ENCODE measurements at places on chromosomes 16 and 17.

DNA sequence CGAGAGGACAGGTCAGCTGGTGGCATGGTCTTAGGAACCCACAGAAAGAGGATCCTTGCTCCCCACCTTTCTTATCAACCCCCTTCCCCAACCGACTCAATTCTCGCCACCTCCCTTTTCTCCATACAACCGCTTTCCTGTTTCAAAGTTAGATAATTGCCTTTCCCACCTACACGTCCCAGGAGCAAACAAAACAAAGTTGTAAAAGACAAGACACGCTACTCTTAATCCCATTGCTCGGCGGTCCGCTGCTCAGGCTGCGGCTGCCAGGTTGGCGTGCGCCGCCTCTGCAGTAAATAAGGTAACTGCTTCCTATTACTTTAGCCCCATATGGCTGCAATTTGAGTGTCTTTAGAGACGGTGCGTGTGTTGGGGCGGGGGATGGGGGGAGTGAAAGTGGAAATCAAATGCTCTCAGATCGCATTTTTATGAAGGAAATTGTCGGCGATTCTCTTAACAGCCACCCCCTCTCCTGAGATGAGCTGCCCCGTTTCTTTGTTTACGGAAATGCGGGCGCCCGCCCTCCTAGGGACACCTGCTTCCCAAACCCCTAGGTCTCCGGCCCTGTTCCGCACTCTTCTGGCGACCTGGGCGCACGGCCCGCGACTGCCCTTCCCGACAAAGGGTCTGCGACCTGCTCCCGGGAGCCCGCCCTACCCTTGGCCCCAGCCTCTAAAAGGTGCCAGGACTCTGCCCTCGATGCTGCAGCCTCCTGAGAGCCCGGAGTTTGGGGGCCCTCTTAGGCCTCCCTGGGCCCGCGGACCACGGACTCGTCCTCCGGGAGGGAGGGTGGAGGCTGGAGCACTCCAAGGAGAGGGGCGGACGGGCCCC, 3.7 kb upstream of the CBX8 start:
- no peak for DNase-seq

DNA sequence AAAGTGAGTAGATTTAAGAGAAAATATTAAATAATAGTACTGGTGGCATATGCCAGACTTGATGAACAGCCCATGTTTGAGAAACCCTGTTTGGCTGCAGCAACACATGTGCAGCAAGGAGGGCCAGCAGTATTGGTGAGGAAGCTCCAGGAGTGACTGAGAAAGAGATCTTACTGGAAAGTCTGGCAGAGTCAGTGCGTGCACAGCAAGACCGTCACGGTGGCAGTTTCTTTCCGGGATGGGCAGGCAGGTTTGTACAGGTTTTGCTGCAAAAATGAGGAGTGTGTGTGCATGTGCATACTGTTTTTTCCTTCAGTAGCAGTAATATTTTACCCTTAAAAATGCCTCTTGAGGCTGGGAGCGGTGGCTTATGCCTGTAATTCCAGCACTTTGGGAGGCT, 41.4 kb downstream of the KSR1 start:
- DNase-seq, result no peak

DNA sequence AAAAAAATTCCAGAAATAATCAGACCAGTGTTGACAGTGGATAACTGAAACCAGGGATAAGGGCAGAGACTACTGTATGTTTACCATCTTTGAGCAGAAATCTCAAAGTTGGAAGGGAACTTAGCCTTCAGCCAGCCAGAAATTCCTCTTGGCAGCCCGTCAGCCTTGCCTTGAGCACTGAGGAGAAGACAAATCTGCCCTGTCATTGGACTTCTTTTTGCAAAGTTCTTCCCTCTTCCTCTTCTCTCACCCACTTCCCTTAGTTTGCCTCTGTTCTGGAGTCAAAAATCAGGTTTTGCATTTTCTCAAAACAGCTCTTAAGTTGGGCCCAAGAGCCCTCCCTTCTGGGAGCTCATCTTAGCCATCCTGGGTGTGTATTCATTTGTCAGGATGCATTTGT, 6.2 kb downstream of the TUFM start:
- no peak for DNase-seq

DNA sequence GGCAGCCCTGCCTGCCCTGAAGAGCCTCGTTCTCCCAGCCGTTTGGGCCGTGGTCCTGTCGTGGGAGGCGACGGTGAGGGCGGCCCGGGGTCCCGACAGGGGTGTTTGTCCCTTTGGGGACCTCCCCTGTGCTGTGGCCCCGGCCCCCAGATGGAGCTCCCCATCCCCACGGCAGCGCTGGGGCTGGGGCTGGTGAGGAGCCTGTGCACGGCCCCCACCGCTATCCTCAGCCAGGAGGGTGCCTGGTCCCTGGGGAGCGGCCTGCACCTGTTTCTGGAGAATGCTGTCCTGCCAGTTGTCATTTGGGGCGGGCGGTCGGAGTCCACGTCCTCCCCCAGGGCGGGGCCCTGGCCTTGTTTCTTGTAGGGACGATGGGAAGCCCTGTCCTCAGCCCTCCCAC, 6.6 kb downstream of the CAPN15 start:
- DNase-seq, result no peak

GRCh38 chr17:49510720-49511110, 15.6 kb downstream of the NGFR start:
- no peak for DNase-seq

DNA sequence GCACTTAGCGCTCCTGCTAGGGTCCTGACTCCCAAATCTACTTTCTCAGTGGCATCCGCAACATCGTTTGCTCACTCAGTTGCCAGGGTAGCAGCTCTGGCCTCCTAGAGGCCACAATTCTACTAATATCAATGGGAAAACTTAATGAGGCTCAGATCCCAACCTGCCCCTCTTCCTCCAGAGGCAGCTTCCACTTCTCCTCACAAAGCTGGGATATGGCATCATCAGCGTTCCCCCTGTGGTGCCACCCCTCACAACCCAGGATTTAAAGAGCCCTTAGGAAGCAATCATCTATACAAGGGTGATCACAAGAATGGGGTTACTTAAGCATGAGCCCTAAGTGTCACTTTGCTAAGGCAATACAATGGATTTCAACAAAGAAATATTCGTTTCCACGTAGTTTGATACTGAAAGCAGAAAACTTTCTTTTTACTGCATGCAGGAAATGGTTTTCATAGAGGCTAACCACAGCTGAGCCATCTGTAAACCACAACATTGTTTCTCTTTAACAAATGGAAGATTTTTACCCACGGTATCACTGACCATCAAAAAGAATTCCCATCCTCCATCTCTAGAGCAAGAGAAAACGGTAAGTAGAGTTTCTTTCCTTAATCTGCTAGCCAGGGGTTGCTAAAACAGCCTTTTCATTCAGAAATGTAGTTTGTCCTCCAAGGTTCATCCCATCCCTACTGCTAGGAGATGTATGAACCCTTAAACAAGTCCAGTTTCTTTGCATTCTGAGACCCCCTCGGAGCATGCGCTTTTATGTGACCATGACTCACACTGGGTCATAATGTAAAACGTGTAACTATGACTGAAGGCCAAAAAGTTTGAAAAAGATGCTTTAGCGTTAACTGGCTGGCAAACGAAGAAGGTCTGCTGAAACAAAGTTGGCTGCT, 68.3 kb upstream of the BCAR1 start:
- DNase-seq, result no peak

- no peak for DNase-seq
Observed at GRCh38 chr17:19238167-19238505, 970 bp downstream of the EPN2 start.

DNA sequence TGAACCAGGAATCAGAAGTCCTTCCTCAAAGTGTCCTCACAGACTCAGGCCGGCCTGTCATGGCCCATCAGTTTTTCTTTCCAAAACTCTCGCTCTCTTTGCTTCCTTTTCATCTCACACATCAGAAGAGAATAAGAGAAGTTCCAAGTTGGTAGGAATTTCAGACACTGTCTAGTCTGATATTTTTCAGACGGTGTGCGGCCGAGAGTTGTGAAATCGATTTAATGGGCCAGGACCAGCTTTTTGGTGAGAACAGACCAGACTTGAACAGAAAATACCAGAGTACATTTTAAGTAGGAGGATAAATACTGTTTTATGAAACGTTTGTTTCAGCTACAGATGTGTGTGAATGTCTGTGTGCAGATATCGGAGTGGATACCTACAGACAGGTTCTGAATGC, 24.8 kb upstream of the RCVRN start:
- DNase-seq, result no peak

DNA sequence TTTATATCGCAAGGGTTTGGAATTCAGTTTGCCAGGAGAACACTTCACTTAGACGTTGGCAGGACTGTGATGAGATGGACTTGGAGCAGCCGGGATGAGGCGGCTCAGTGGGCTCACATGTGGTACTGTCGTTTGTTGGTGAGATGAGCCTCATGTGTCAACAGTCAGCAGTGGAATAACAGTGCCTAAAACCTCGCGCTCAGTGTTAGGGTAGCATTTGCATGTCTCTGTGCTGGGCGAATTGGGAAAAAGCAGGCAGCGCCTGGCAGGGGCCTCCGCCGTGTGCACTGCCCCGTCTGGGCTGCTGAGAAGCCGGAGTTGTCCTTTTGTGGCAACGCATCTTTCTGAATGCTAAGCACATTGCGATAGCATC, 49.7 kb downstream of the CRISPLD2 start:
- no peak for DNase-seq

GRCh38 chr17:15649861-15650421, 30.4 kb upstream of the FBXW10B start:
- no peak for DNase-seq

DNA sequence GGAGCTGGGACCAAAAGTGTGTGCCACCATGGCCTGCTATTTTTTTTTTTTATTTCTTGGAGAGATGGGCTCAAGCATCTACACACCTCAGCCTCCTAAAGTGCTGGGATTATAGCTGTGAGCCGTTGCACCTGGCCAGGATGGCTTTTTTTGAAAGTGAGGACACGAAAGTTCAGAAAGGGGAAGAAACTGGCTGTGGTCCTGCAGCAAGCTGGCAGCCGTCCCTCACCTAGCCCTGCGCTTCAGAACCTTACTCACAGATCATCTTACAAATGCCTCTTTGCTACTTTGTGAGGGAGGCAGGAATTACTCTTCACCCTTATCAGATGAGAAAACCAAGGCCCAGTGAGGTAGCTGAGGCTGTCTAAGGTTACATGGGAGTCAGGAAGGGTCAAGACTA, 4.5 kb upstream of the PPY start:
- DNase-seq, result no peak

DNA sequence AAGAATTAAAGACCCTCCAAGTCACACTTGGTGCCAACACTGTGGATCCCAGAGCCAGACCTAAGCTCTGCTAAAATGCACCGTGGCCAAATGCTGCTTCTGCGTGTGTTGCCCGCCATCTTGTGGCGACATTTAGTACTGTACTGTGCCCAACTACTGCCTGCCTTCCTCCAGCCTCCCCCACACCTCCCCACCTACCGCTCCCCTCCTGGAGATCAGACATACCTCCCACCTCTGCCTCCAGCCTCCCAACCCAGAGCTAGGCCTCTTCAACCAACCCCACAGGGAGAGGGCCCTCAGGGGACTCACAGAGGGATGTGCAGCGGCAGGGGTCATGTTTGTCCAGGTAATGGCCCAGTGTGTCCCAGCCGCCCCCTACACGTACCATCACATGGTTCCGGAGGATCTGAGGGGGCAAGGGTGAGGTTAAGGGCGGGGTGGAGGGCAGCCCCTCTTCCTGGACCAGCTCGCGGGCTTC, 5.5 kb downstream of the GAS2L2 start:
- no peak for DNase-seq

- peak; percentile 89 for DNase-seq
Observed at GRCh38 chr17:40093580-40094201, 6.7 kb downstream of the NR1D1 start.

DNA sequence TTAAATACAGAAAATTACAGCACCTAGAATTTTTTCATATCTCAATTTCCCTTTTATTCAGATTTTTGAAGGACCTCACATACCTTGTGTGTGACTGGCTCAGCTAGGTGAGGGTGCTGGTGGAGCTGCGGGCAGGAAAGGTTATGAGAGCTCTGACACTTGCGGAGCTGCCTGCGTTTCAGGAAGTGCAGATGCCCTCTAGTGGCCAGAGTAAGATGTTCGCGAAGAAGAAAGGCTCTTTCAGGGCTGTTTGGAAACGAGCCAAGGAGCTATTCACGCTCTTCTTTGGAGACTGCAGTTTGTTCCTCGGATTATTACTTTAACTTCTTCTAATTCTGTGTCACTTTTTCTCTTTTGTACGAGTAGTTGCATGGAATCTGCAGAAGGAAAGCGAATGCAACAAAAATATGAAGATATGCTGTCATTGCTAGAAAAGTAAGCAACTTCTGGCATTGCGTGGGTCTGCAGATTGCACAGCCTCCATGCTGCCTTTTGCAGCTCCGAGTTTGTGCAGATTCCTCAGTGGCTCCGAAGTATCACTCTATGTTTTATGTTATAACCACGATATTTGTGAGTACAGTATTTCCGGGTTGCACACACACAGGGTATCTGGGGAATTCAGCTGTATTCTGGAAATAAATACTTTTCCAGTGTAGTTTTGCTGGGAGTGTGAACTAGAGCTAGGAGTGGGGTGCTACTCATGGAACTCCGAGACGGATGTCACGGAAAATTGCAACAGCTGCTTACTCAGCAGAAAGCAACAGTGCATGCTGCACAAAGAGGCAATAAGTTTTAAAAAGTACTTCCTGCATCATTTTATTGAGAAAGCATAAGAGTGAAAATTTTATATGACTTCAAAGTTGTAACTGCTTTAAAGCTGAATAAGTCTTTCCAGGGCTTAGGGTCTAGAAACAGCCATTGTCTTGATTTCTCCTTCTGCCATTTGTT, 46.3 kb downstream of the DNAH9 start:
- DNase-seq, result peak; percentile 40

DNA sequence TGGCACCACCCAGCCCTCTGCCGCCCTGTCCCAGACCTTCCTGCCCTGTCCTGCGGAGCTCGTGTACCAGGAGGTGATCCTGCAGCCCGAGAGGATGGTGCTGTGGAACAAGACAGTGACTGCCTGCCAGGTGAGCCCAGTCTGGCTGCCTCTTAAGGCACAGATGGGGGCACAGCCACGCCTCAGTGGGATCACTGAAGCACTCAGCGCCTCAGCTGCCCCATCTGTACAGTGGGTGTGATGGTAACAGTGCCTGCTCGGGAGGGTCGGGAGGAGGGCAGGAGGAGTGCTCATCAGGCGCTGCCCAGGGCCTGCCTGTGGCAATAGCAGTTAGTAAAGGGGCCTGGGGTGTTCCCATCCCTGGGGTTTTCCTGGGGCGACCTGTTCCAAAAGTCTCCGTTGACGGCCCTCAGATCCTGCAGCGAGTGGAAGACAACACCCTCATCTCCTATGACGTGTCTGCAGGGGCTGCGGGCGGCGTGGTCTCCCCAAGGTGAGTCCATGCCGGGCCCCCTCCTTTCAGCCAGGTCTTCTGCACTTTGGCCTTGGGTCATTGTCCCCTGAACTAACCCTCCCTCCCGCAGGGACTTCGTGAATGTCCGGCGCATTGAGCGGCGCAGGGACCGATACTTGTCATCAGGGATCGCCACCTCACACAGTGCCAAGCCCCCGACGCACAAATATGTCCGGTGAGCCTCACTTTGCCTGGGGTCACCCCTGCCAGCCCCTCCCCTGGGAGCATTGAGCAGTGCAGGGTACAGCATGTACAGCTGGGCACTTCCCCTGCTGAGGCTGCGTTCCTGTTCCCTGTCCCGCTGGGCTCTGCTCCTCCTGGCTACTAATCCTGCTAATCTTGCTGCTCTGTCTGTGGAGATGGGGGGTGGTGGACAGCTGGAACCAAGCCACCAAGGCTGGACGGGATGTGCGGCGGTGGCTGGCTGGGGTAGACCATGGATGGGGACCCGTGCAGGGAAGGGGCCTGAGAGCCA, 4.5 kb upstream of the TCAP start:
- DNase-seq, result no peak

GRCh38 chr17:33745047-33745760, 452.1 kb upstream of the ASIC2 start:
- DNase-seq, result no peak
